ENCODE measurements at places on chromosomes 5 and 9.

- no peak for DNase-seq
Observed at GRCh38 chr5:125657936-125658335, 765.3 kb upstream of the GRAMD2B start.

DNA sequence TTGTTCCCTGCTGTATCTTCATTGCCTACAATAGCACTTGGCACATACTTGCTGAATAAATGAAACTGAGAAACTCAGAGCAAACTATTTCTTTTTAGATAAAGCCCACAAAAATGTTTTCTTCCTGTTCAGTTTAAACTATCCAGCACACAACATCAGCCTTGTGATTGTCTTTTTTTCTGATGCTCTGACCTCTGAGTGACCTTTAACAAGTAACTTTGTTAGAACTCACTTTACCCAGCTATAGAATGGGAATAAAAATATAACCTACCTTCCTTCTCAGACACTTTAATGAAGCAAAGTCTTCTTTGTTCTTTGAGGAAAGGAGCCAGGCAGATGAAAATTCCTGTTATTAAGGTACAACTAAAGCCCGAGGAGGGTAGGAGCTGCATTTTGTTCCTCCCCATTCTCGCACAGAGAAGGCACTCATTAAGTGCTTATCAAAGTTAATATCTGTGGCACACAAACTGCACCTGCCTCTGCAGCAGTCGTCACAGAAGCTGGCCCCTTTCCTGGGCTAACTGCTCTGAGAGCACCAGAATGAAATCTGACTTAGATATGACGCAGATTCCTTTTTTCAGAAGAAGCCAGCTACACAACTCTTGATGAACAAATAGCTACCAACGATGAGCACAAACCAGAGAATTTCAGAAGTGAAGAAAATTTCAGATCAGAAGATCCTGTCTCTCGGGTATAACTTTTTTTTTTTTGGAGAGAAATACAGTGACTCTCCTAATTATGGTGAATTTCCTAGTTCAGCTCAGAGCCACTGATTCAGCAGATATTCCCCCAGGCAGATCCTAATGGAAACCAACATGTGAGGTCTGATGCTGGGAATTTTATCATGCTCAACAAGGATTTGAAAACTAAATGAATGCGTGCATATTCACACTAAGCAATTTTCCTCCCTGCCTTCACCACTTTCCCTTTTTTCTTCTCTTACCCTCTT, 31.0 kb upstream of the NR3C1 start:
- no peak for DNase-seq

- no peak for DNase-seq
Observed at GRCh38 chr5:55421074-55421529, 113.3 kb downstream of the MTREX start.

GRCh38 chr9:113506090-113506589, 42.6 kb downstream of the RGS3 start:
- DNase-seq: no peak

DNA sequence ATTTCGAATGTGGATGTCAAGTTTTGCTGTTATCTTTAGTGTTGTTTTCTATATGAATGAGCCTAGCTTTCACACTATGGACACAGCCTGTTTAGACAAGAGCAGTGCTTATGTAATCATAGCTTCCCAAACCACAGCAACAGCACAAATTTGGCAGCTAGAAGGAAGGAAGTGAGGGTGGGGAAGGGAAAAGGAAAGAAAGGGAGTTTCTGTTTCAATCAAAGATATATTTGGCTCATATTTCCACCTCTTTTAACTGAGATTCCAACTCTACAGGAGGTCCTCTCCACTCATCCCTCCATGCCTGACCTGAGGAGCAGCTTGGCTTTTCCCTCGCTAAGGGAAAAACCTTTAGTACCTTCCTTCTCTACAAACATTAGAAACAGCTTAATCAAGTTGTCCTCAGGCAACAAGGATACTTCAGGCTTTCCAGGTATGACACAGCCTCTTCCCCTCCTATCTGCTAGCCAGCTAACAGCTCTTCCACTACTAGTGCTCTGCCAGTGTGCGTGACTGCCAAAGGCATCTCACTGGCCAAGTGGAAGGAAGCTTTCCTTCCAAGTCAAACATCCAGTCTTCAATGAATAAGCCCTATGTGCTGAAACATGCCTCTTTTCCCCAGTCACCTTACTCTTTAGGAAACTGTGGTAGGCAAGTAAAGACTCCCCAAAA, 268.6 kb upstream of the PTGER4 start:
- no peak for DNase-seq

DNA sequence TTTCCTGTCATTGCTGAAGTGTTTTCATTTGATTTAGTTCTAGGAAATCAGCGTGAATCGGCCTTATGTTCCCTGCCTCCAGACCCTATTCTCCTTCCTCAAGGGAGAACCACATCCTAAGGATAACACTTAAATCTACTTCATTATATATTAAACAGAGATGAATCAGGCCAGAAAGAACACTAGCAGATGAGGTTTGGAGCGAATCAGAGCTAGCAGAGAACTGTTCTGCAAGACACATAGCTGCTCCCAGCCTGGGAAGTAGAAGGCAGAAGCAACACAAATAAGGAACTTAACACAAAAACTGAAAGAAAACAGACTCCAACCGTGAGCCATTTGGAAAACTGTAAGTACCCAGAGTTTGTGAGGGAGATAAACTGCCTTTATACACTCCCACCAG, 718.2 kb downstream of the SEMA5A start:
- DNase-seq: no peak

DNA sequence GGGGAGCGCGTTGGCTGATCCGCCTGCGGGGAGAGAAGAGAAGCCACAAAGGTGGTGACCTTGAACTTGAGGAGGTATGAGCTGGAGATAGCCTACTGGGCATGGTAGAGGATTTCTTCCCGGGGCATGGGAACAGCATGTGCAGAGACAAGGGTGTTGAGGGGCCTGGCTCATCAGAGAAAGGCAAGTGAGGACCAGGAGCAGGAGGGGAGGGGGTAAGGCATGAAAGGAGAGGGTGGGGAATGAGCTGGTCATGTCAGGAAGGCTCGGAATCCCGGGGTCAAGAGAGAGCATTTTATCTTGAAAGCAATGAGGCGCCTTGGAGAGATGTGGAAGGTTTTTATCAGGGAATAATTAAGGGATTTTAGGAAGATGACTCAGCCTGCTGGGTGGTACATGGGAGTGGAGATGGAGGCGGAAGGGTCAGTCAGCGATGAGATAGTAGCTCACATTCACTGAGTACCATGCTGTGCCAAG, 121.1 kb downstream of the LHX2 start:
- DNase-seq: no peak

GRCh38 chr5:75734913-75735789, 17.9 kb upstream of the POC5 start:
- DNase-seq: peak; percentile 34

GRCh38 chr5:154923441-154924430, 14.3 kb downstream of the GEMIN5 start:
- DNase-seq: no peak

- DNase-seq: no peak
Observed at GRCh38 chr5:157690690-157691433, 19.5 kb downstream of the C5orf52 start.

- no peak for DNase-seq
Observed at GRCh38 chr5:93320920-93321445, 260.0 kb downstream of the NR2F1-AS1 start.

- DNase-seq: no peak
Observed at GRCh38 chr9:79233542-79233941, 338.2 kb upstream of the TLE4 start.

- no peak for DNase-seq
Observed at GRCh38 chr9:120718316-120718715, 4.0 kb upstream of the MEGF9 start.

GRCh38 chr9:89505911-89506310, 8.0 kb upstream of the SEMA4D start:
- DNase-seq: no peak

DNA sequence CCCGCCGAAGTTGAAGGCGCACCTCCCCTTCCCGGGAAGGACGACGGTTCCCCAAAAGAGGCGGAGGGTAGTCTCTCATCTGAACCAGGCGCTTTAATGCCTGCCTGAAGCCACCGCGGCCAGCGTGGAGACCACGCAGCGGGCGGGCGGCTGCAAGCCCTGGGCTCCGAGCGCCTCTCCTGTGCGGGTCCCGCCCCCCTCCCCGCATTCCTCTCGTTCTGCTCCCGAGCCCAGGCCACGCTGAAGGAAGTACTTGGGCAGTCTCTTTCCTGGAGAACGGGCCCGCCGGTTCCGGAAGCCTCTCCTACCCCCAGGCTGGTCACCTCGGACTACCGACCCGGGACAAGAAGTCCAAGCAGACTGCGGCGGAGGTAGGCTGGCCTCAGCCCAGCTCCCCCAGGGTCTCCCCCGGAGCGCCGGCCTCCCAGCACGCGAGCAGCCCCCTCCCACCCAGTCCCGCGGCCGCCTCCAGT, 571 bp downstream of the PPIC start:
- peak; percentile 73 for DNase-seq

DNA sequence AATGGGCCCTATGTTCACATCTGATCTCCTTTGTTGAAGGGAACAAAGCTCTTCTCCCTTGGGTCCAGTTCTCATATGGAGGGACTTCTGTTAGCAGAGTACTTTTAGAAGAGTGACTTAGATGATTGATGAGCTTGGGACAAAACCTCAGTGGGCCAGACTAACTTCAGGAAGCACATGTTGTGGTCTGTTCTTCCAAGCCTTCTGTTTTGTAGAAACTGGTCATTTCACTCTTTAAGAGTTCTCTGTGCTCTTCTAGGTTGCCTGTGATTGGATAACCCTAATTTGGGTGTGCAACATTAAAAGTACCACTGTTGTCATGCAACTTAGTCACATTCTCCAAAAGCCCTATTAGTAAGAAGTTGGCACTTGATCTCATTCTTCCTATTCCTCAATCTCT, 183.5 kb upstream of the ACO1 start:
- no peak for DNase-seq

DNA sequence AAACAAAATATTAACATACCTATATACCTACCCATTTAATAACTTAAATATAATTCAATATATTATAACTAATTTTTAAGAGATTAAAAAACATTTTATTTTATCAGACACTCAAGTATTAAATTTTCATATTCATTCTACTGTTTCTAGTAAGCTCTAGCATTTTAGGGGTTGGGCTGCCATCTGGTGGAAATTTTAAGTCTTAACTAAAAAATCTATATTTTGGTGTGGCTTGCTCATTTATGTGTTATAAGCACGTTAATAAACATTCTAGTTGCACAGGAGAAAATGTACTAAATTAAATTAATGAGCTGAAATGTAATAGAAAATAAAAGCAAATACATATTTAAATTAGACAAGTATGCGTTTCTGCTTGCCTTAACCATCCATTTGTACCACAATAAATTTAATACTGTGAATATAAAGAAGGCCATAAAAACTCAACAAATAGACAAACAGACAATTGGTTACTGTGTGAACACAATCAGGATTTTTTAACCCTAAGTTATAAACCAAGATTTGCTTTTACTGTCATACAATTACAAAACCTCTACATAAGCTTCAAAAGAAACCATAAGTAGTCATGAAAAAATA, 1728.3 kb upstream of the CDH9 start:
- peak; percentile 54 for DNase-seq

DNA sequence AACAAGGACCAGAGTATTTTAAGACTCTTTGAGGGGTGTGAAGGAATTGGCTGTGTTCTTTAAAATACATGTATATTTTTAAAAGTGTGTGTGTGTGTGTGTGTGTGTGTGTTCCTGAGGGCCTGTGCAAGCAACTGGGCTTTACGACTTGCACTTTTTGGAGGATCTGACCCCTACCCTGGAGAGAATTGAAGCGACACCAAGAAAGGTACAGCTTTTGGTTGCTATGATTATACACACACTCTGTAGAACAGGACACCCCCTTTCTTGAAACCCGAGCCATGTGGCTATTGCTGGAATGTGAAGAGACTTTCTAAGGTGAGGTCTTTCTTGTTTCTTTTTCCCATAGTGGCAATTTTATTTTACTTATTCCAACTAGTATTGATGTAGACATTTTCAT, 988 bp downstream of the SHISAL2B start:
- no peak for DNase-seq

- DNase-seq: no peak
Observed at GRCh38 chr5:39757131-39757530, 332.4 kb upstream of the DAB2 start.

DNA sequence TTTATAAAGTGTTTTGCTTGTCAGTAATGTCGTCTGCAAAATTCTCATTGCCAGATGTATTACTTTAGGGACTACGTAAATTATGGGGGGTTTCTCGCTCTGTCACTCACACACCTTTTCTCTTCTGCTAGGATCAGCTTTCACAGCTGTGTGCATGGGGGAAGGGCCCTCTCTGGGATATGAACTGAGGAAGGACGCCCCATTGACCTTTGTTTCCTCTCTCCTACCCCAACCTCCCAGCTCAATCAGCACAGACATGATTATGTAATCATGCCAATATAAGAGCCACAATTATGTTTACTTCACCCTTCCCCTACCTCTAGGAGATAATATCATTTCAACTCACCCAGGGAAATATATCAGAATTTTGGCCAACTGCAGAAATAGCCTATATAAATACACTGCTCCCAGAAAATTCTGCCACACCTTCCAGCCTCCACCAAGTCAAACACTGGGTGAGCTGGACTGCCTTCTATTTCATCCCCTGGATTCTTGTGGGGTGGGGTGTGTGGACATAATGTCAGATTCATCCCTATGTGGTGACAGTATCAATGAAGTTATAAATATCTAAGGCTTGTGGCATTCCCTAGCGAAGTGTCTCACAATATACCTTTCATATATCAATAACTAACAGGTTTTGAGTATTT, 12.6 kb upstream of the SEMA5A start:
- no peak for DNase-seq

DNA sequence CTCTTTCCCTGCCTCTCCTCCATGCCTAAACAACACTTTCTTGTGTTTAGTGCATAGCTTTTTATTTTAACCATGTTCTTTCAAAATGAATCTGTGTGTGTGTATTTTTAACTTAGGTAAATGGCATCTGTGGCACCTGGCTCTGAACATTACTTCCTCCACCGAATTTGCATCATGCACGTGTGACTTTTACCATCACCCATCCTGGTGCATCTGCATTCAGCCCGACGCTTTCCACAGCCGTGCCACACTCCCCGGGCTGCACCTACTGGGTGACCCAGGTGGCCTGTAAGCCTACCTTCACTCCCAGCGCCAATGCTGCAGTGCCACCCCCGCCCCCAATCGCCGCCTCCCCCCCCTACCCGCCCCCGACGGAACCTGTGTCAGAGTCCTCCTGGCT, 12.7 kb upstream of the FCN1 start:
- DNase-seq: no peak

Data from SW480 (cell line).